ENCODE measurements at places on chromosomes 7 and 10.

DNA sequence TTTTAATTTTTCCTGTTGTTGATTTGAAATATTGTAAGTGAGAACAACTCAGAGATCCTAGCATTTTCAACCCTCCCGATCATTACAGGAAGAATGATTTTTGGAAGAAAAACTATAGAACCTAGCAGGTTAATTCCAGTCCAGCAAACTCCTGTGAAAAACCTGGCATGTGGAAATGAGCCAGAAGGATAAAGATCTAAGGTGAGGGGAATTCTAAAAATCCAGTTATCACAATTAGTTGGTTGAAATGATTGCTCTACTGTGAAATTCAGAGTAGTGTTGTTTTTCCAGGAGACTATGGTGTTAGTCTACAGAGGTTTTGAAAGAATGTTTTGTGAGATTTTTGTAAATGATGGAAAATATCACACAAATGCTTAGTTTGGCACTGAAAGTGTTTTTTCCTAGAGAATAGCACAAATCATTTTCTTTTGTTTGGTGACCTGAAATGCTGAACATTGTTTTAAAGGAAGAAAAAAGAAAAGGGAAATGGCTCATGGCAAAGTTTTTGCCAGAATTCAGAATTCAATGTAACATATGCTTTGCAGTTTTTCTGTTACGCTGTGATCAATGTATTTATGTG is 152.4 kb upstream of the SLC26A5 start:
- no peak for DNase-seq

- no peak for DNase-seq
Observed at GRCh38 chr7:143145-143751, 49.1 kb upstream of the FAM20C start.

GRCh38 chr7:116188-116981 is 76.0 kb upstream of the FAM20C start:
- DNase-seq = no peak

GRCh38 chr10:35388197-35388596 is 51.9 kb downstream of the CCNY start:
- no peak for DNase-seq

DNA sequence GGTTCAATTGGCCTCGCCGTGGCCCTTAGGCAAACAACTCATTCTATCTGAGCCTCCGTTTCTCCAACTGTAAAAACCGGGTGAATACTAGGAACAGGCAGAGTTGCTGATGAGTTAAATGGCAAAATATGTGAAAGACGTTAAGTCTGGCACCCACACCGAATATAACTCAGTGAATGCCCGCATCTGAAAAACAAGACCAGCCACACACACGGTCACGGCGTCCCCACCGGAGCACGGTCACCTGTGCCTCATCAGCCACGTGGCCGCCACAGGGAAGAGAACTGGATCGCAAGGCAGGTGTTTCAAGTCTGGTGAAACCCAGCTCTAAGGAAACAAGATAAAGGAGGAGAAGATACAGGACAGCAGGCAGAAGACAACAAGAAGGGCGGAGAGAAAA is 20.4 kb downstream of the PRKAG2 start:
- DNase-seq = no peak

- no peak for DNase-seq
Observed at GRCh38 chr10:32068569-32068968, 12.3 kb upstream of the KIF5B start.

- peak; percentile 75 for DNase-seq
Observed at GRCh38 chr10:30818854-30819253, 189.3 kb upstream of the LYZL2 start.

DNA sequence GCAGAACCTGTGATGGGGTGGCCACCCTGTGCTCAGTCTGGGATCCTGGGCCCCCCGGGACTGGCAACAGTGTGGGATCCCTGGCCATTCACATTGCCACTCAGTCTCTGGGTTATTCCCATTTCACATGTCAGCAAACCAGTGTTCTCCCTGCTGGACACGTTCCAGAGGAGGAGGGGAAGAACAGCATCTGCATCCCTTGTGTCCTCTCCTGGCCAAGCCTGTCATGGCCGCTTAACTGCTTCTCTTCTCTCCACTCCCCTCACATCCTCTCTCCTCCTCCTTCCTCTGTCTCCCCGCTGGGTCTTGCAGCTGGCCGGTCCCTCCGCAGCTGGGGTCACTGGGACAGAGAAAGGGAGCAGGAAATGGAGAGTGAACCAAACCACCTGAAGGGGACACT is 74.4 kb downstream of the C10orf105 start:
- DNase-seq = peak; percentile 34

- no peak for DNase-seq
Observed at GRCh38 chr10:70921285-70921684, 32.9 kb upstream of the PCBD1 start.

DNA sequence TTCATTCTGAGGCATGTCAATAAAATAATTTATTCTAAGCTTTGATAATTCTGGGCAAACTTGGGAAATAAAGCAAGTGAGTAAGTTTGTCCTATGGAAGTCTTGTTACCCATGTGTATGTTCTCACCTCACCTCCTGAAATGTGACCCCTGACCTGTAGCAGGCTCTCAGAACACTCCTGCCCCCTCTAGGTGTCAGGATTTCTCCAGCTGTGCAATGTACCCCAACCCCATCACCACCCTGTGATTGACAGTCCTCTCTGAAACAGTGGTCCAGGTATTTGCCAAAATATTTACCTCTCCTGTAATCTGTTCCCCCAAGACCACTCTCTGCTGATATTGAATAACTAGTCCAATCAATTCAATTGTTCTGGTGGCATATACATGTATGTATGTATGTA is 122.6 kb upstream of the PTER start:
- no peak for DNase-seq

- no peak for DNase-seq
Observed at GRCh38 chr7:47875998-47876744, 72.1 kb downstream of the PKD1L1 start.

DNA sequence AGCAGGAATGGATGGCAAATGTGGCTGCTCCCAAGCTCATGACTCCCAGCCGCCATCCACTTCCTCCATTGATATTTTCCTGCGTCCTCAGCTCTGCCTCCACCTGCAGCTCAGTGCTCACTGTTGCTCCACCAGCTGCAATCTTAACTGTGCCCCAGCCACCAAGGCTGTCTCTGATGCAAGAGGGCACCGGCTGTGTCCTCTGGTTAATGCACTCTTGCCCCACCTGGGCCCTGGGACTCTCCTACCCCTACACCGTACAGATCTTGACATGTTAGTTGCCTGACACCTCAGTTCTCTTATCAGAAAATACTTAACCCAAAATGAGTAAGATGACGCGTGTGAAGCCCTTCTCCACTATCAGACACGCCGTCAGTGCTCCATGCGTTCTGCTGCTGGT is 45.5 kb upstream of the GPR26 start:
- no peak for DNase-seq

DNA sequence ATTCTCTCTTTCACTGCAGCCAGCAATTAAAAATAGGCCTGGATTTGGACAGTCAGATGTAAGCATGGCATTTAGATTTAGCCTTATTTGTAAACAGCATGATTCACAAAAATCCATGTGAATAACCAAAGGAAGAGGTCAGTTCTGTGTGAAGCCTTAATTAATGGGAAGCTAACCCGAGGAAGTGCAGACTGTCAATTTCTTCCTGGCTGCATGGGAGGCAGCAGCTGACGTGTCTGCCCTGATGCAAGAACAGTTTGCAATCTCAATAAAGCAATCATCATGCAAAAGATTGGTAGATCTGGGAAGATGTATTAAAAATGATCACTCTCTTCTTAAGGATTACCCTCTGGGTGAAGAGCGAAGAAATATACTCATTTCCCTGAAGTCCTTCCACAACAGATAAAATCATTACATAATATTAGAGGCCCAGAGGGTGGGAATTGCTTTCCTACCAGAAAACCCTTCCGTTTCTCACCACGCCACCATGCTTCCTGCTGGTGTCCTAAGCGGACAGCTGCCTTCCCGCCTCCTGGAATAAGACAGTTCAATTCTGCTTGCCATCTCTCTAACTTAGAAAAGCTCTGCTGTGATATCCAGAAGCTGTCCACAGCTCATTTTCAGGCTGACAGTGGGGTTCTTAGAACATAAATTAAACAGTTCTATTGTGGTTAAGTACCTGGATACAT is 526.7 kb upstream of the NRP1 start:
- DNase-seq = no peak

DNA sequence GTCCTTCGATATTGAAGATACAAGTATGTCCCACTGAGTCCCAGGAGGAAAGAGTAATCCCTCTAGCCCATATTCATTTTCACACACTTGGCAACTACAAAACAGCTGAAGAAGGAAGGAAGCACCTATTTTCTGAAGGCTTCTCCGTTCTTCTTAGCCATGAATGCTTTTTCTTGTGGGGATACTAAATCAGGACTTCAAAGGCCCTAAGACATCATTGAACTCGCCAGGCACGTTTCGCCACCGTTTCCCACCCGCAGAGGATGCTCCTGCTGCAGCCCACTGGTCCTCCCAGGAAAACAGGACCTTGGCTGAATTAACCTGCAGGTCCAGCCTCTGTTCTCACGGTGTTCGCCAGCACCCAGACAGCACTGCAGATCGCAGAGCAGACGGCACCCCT is 561.5 kb downstream of the DNAJB6 start:
- no peak for DNase-seq

DNA sequence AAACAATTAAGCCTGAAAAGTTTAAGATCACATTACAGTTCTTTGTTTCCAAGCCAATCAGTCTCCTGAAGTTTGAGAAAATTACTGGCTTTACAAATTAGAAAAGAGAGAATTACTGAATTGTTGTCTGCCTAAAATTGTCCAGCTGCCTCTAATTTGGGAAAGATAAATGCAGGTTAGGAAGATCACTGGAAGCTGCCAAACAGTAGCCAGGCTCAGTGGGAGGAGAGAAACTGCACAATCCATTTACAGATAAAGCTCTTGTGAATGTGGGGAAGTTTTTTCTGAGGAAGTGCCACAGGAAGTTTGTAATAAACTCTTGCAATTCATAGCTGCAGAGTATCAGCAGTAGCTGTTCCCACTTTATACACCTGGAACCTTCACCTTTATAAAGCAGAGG is 100.7 kb downstream of the IQUB start:
- DNase-seq = no peak

DNA sequence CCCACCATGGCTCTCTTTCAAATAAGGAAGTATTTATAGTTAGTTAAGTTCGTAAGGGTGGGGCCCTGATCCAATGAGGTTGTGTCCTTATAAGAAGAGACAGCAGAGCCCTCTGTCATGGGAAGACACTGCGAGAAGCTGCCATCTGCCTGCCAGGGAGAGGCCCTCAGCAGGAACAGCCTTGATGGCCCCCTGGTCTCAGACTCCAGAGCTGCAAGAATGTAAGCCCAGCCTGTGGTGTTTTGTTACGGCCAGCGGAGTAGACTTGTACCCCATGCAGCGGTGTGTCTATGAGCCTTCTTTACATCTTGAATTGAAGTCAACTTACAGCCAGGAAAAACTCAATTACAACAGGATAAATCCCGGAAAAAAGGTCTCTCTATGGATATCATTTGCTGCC is 14.3 kb upstream of the LARP4B start:
- DNase-seq = no peak

DNA sequence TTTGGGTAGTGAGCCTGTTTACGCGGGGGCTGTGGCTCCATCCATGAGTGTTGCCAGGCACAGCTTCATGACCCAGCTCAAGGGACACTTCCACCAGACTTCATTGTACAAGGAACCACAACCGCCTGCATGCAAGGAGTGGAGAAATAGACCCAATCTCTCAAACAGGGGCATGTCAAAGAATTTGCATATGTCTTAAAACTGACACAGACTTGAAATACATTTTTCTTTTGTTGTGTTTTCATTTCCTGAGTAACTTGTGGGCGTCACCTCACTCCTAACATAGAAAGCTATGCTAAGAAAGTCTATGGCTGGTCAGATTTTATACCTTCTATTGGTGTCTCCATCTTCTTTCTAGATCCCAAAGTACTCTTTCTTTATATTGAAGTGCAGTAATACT is 266.2 kb upstream of the RNF32 start:
- no peak for DNase-seq

DNA sequence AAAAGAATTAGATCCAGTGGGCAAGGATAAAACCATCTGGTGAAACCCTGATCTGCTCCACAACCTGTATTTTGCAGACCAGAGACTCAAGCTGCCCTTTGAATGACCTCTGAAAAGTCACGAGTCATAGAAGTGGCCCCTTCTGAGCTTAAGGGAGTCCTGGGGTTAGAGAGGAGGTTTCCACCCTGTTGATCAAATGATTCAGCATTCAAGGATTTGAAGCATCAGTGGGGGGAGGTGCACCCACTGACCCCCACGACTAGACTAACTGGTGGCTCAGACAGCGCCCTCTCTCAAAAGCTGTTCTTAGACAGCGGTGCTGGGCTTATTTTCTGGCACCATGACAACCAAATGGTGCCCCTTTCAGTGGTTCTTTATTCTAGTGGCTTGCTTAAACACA is 44.3 kb downstream of the PLCE1 start:
- no peak for DNase-seq

DNA sequence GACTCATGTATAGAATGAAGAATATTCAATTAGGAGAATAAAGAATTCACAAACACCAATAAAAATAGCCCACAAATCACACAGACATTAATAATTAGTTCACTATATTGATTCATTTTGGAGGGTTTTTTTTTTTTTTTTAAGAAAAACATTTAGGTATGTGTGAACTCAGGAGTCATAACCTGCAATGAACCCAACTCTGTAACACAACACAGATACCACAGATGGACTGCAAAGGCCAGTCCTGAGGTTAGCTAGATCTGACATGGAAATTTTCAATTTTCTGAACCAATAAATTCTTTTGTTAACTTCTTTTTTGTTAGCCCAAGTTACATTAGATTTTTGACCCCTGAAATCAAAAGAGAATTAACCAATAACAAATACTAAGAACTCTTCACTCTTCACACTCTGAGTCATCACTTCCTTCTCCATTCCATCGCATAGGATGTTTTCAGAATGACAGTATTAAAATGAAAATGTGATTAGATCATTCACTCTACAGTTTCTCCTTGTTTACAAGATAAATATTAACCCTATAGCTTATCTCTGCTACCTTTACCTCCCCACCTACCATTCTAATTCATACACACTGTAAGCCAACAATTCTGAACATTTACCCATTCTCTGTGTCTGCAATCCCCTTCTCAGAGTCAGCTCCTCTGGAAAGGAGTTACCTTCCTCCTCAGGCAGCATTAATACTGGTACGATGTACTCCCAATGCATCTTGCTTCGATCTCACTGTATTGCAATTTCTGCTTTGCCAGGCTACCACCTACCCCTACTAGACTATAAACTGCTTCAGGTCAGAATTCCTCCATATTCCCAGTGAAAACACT is 141.5 kb downstream of the LRRN3 start:
- DNase-seq = no peak

- no peak for DNase-seq
Observed at GRCh38 chr10:132306864-132307751, 642 bp downstream of the STK32C start.
